ENCODE measurements at places on chromosomes 6 and 20.

GRCh38 chr6:31634131-31634530 lies 13.6 kb downstream of the PRRC2A start:
- no peak for DNase-seq

DNA sequence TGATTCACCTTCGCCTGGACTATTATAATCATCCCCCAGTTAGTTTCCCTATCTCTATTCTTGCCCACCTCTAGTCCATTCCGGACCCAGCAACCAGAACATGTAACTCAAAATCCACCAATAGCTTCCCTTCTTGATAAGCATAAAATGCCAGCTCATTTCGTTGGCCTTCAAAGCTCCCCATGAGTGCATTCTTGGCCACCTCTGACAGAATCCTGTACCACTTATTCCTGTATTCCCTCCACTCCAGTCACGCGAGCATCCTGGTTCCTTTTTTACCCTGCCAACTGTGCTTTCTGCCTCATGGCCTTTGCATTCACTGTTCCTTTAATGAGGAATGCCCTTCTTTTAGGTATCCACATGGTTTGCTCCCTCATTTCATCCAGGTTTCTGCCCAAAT lies 36.7 kb downstream of the CYP24A1 start:
- DNase-seq, result no peak

GRCh38 chr6:69880601-69881000 lies 14.2 kb downstream of the COL19A1 start:
- no peak for DNase-seq

- no peak for DNase-seq
Observed at GRCh38 chr6:85561750-85562357, 31.8 kb downstream of the SNX14 start.

DNA sequence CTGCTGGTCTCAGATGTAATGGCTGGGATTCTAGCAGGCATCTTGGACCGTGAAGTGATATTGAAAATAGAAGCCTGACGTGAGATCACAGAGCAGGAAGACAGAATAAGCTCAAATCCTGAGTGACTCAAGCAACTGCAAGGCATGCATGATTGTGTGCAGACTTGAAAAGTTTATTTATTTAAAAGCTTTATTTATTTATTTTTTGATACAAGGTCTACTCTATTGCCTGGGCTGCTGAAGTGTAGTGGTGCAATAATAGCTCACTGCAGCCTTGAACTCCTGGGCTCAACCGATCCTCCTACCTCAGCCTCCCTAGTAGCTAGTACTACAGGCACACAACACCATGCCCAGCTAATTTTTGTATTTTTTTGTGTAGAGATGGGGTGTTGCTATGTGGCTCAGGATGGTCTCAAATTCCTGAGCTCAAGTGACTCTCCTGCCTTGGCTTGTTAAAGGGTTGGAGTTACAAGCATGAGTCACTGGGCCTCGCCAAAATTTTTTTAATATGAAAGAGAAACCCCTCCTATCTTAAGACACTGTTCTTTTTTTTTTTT lies 40.1 kb upstream of the RNF144B start:
- DNase-seq, result no peak

DNA sequence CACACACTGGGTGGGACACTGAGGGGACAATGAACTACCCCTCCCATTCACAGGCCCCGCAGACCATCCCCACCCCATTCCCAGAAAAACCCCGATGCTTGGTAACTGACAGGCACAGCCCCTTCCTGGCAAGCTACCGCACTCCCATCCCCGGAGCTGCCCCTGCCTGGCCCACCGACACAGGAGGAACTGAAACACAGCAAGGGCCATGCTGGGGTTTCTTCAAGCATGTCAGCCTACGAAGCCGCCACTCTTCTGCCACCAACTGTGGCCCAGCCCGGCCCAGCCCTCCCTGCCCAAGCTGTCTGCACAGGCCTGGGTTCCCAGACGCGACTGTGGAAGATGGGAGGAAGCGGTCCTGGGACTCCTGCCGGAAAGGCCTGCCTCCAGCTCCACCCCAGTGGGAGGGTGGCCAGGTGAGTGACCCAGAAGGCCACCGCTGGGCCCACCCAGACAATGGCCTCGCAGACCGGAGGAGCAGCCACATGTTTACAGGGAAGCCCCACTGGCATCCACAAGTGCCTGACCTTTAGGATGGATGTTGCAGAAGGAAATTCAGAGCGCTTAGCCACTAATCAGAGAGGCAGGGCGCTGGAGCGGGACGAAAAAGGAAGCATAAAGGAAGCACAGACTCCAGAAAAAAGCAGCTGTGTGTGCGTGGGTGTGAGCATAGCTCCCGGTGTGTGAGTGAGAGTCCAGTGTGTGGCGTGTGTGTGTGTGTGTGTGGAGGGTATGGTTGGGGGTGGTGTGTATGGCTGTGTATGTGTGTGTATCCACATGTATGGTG lies 91.6 kb downstream of the PRND start:
- DNase-seq, result no peak

DNA sequence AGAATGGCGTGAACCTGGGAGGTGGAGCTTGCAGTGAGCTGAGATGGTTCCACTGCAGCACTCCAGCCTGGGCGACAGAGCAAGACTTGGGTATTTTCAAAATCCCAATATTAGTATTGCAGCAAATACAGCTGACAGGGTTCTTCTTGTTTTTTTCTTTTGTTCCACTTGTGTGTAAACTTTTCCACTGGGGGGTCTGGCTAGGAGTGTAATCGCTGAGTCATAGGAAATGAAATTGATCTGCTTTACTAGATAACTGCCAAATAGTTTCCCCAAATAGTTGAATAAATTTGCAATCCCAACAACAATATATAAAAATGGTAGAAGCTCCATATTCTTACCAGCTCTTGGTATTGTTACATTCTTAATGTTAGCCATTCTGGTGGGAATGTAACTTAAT lies 526.0 kb upstream of the SOX4 start:
- DNase-seq, result no peak

GRCh38 chr6:121497970-121498375 lies 62.5 kb downstream of the GJA1 start:
- no peak for DNase-seq

GRCh38 chr20:10976051-10976450 lies 302.3 kb upstream of the JAG1 start:
- no peak for DNase-seq

- no peak for DNase-seq
Observed at GRCh38 chr6:41571021-41571780, 25.0 kb downstream of the FOXP4 start.

DNA sequence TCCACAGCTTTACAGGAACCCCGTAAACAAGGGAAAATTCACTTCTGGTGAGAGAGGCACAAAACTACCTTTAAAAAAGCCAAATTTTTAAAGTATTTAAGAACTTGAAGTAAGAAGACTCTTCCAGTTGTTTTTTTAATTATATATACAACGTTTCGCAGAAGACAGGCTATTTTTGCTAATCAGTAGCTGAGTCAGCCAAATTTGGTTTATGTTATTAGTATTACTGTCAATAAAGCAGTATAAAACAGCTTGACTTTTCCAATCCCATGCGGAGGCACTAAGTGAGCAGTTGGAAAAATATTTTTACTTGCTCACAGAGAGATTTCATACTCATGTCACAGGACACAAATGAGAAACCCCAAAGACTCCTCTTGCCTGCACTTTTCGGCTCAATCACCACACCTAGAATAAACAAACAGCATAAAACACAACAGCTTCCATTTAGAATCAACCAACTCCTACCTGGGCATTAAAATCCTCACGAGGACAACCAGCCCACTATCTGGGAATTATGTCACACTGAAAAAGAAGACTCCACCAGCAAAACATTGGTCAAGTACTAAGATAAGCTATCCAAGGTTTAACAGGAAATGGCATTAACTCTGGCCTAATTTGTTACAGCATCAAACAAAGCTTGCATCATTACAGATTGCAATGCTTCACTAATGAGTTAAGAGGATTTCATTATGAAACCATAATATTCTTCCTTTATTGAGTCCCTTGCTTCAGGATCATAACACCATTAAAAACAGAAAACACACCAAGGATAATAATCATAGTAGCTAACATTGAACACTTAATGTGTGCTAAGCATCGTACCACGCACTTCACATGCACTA lies 26.3 kb downstream of the ELOVL5 start:
- DNase-seq, result no peak

- no peak for DNase-seq
Observed at GRCh38 chr20:61940976-61941720, 124.5 kb downstream of the TAF4 start.

DNA sequence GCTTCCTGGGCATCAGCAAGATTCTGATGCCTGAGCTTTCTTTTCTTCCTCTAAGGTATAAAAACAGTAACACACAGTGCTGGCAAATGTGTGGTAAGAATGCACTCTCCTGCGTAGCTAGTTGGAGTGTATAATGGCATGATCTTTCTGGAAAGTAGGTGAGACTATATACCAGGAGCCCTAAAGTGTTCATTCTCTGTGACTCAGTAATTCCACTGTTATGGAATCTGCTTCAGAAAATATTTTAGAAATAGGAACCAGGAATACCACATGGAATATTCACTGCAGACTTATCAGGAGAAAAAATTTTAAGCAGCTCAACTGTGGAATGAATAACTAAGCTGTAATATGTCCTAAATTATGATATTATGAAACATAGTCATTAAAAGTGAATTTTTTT lies 16.9 kb upstream of the CSE1L start:
- no peak for DNase-seq

- no peak for DNase-seq
Observed at GRCh38 chr6:89180971-89181370, 35.1 kb downstream of the PM20D2 start.

GRCh38 chr6:163708466-163708865 lies 293.9 kb downstream of the QKI start:
- no peak for DNase-seq

DNA sequence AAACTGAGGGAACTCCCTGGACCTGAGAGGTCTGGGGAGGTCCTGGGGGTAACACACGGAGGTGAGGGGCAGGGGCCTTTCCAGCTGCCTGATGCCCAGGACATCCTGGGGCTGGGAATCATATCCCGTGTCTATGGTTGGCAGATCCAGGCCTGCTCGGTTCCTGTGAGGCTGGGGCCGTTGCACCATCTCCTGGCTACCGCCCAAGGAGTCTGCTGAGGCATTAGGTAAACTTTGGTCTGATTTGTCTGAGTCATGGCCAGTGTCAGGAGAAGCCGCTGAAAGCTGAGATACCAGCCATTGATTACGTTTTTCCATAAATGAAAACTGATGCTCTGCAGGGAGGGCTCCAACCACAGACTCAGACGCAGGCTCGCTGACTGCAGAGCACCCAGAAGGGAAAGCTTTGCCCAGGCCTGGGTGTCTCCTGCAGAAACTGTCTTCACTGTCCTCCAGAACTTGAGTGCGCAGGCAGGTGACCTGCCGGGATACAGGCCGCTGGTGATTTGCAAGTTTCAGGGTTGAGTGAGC lies 14.2 kb downstream of the TRAF3IP2 start:
- DNase-seq, result no peak

DNA sequence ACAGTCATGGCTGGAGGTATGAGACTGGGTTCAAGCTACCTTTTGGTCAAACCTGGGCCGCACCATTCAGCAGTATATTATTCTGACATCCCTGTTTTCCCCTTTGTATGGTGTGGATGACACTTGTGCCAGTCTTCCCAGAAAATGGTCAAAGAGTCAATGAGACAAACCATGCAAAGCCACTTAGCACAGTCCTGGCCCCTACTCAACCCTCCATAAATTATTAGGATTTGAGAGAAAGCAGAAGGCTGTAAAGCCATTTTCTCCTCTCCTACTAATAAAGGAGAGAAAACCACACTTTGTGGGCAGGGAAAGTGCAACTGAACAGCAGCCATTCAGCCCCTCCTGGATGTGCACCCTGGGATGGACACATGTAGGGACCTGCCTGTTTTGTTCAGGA lies 236.2 kb downstream of the SLC24A3 start:
- no peak for DNase-seq

DNA sequence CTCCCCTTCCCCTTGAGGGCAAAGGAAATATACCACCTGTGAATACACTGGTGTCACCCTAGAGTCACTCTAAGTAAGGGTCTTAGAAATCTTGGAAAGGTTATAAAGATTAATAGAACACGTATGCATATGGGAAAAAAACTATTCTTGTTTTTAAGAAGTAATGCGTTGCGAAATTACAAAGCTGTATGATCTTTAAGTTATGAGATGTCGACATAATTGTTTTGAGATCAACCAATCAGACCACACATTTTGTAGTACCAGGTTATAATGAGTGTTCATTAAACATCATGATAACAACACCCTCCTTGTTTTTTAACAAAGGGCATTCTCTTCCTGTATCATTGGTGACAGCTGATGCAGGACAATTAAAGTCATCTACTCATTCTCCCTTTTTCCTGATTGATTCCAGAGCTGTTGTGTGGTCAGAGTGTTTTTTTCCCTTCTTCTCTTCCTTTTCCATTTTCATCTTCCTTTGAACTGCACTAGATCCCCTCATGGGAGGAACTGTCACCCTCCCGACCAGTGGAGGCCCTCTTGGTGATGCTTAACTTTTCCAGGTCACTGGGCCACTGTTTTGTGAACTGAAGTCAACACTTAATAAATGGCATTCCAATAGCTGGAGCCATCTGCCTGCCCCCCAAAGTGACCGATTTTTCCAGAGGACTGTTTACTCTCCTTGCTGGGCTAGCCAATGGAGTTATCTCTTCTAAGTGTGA lies 37.0 kb downstream of the PRDM1 start:
- DNase-seq, result no peak

DNA sequence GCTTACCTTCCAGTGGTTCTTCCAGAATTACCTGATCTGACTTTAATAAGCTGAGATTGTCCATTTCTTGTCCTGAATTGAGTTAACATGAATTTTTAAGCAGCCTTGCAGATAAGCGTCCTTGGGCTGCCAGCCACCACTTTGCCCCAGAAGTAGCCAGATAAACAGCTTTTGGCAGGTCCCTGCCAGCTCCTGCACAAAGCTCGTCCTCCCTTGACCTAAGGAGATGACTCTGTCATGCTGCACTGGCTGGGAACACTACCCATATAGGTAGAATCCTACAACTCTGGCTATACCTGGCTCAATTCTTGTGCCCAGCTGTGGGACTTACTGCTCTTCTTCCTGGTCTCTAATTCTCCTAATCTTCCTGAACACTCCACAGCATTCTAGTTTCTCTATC lies 39.6 kb upstream of the AAR2 start:
- no peak for DNase-seq

DNA sequence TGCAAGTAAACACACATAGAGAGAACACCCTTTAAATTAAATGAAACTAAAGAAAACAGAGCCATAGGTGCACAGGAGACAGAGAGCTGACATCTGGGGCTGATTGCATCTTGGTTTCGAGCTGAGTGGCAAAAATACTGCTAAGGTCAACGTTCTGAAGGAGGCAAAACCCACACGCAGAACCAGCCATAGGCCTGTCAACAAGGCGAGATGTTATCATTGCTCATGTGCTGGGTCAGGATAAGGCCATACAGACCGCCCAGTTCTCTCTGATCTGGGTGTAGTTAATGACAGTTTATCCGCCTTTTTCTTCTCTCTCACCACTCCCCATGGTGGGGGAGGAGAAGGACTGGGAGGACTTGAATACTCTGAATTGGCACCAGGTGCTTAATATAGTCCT lies 4.5 kb upstream of the FAM110A start:
- no peak for DNase-seq

Measured in iPS DF 19.7 (cell line).